ENCODE measurements at places on chromosomes 7 and 10. TPM values are rescaled to one million over a fixed set of nuclear protein-coding genes. Genes with fewer than 3 reads are reported as not detected.

Gene MBL2
- total RNA-seq = not detected

Gene H2BK1
- total RNA-seq = not detected

- DNase-seq = no peak
- no peaks in the 10 kb centered on the region for H3K36me3 ChIP-seq
- H3K27ac ChIP-seq = no peak overlapping the region
- H3K27me3 ChIP-seq = no peaks in the 10 kb centered on the region
- no peaks in the 10 kb centered on the region for H3K4me1 ChIP-seq
These were observed 11.0 kb upstream of the PIP start for GRCh38 chr7:143120691-143121405.

GRCh38 chr7:96236198-96237039 lies 85.5 kb downstream of the SLC25A13 start:
- peaks cover 7% of the 10 kb centered on the region for H3K36me3 ChIP-seq
- H3K4me1 ChIP-seq = peaks cover 5% of the 10 kb centered on the region
- peak overlapping the region; percentile 30 for H3K27ac ChIP-seq
- no peaks in the 10 kb centered on the region for H3K27me3 ChIP-seq

DNA sequence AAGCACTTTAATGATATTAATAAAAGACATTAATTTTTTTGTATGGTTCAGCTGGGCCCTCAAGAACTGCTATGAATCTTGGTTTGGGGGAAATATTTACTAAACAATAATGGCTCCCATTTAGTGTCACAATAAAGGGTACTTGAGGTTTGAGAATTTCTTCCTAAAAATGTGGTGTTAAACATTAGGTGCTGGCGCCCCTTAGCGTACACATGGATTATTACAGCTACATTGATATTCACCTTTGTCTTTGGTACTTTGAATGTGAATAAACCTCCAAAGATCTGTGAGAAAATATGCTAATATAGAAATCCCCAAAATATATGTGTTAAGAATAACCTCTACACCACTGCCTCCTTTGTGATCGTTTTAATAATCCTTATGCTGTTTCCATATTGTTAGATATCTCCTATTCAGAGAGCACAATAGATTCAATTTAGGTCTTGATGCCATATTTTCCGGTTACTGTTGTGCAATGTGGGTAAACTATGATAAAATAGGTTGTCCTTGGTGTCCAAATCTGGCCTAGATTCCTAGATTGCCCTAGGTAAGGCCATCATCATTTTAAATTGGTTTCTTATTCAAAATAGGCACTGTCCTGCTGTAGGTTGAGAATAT lies 161.8 kb upstream of the CACNA2D1 start:
- no peak overlapping the region for H3K4me3 ChIP-seq
- H3K27ac ChIP-seq = no peak overlapping the region
- no peaks in the 10 kb centered on the region for H3K4me1 ChIP-seq
- no peak for DNase-seq
- no peaks in the 10 kb centered on the region for H3K27me3 ChIP-seq
- H3K36me3 ChIP-seq = no peaks in the 10 kb centered on the region

DNA sequence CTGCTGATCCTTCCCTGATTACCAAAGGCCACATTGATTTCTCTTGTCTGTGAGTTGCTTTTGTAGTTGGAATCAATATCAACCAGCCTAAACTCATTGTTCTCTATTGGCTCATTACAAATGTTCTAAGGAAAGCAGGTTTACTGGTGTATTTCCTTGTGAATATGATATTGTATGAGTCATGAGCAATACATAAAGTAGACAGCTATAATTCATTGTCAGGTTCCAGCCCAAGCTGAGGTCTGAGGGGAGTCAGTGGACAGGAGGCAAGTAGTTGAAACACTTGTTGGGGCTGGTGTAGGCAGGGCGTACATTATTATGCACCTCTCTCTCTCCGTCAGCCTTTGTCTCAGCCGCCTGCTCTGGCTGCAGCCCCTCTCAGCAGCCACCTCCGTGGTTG lies 451.7 kb downstream of the IPMK start:
- no peaks in the 10 kb centered on the region for H3K4me1 ChIP-seq
- no peaks in the 10 kb centered on the region for H3K36me3 ChIP-seq
- no peak for DNase-seq
- H3K27ac ChIP-seq = no peak overlapping the region
- no peaks in the 10 kb centered on the region for H3K27me3 ChIP-seq

DNA sequence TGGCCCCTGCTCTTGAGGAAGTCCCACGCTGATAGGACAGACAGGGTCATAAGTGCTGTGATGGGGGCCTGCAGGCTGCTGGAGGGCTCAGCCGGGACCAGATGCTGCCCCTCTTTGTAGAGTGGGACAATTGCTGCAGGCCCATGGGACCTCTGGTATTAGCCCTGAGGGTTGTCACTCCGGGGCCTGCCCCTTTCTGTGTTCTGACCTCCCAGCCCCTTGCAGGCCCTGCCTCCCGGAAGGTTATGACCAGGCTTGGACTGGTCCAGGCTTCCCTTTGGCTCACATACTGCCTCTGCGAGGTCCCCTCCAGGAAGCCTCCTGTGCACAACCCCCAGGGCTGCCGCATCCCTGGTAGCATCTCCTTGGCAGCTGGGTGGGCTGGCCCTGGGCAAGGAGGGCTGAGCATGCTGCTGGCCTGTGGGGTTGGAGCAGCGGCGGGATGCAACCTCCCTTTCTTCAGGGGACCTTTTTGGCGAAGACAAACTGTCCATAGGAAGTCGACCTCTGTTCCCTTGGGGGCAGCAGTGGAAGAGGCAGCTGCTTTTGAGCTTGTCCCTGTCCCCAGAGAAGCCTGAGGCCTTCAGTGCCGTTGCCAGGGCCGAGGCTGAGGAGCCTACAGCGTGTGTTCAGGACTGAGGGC lies 8.8 kb downstream of the LIMK1 start:
- peak overlapping the region; percentile 45 for H3K4me3 ChIP-seq
- H3K27ac ChIP-seq = peak overlapping the region; percentile 87
- H3K27me3 ChIP-seq = no peaks in the 10 kb centered on the region
- peaks cover 30% of the 10 kb centered on the region for H3K4me1 ChIP-seq
- no peak for DNase-seq
- no peaks in the 10 kb centered on the region for H3K36me3 ChIP-seq

- peaks cover 79% of the 10 kb centered on the region for H3K27me3 ChIP-seq
- no peaks in the 10 kb centered on the region for H3K36me3 ChIP-seq
- DNase-seq = no peak
These were observed 1.1 kb upstream of the EMX2 start for GRCh38 chr10:117541405-117541908.
